ENCODE measurements at places on chromosomes 7 and 10.

GRCh38 chr10:125101049-125101448 is 59.3 kb downstream of the CTBP2 start:
- DNase-seq: no peak
- H3K27ac ChIP-seq: no peak overlapping the region
- H3K36me3 ChIP-seq: no peaks in the 10 kb centered on the region

GRCh38 chr7:131625817-131626372 is 69.5 kb upstream of the PODXL start:
- H3K4me1 ChIP-seq: peaks cover 8% of the 10 kb centered on the region
- DNase-seq: peak; percentile 71
- no peaks in the 10 kb centered on the region for H3K27me3 ChIP-seq
- peak overlapping the region; percentile 69 for H3K27ac ChIP-seq

GRCh38 chr10:52443419-52444388 is 129.6 kb downstream of the DKK1 start:
- peak overlapping the region; percentile 64 for H3K27ac ChIP-seq
- DNase-seq: no peak
- H3K36me3 ChIP-seq: no peaks in the 10 kb centered on the region
- no peaks in the 10 kb centered on the region for H3K4me1 ChIP-seq
- no peak overlapping the region for H3K4me3 ChIP-seq

DNA sequence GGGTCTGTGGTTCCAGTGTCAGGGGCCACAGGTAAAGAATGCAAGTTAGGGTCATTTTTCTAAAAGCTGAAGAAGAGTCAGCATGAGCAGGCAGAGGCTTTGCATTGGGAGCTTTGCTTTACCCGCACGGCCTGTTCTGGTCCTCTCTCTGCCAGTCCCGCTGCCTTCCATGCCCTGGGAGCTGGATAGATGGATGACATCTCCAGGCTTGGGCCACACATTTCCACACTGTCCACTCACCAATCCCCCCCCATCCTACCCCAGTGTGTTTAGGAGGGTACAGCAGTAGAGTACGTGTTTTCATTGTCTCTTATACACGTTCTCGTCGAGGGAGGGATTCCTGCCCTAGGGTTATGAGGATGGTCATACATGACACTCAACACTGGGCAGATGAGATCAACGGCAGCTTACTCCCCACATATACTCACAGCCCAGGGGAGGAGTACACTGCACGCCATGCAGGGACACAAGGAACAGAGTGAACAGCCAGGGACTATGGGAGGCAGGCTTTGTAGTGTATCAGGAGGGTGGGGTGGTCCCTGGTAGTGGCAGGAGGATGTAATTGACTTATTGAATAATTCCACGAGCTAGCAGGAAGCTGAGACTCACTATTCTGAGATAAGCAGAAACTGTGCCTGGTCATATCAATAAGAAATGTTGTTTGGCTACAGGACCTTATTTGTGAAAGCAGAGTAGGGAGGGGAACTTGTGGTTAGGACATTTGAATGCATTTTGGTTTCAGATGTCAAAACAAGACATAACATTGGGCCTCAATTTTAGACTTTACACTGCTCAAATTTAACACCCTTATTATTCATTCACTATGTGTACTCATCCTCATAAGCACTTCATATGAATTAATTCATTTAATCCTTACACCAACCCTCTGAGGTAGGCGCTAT is 36.6 kb downstream of the PLPP4 start:
- no peaks in the 10 kb centered on the region for H3K4me1 ChIP-seq
- no peak overlapping the region for H3K4me3 ChIP-seq
- DNase-seq: no peak
- H3K27me3 ChIP-seq: no peaks in the 10 kb centered on the region
- no peaks in the 10 kb centered on the region for H3K36me3 ChIP-seq

DNA sequence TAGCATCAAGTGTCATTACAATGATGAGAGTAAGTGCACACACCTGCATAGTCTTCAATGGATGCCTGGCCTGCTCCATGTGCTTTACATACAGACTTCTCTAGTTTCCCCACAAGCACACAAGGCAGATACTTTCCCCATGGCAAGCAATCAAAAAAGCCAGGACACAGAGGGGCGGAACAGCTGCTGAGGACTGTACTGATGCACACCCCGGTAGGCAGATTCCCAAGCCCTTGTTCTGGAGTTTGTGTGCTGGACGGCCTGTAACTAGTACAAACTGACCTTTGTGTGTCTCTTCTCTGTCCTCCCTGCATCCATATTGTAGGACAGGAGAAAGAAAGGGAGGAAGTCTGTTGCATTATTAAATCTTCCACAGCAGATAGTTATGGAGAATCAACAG is 25.8 kb downstream of the UBE2D4 start:
- H3K27me3 ChIP-seq: no peaks in the 10 kb centered on the region
- H3K4me3 ChIP-seq: no peak overlapping the region
- no peaks in the 10 kb centered on the region for H3K4me1 ChIP-seq
- H3K27ac ChIP-seq: no peak overlapping the region
- no peak for DNase-seq

DNA sequence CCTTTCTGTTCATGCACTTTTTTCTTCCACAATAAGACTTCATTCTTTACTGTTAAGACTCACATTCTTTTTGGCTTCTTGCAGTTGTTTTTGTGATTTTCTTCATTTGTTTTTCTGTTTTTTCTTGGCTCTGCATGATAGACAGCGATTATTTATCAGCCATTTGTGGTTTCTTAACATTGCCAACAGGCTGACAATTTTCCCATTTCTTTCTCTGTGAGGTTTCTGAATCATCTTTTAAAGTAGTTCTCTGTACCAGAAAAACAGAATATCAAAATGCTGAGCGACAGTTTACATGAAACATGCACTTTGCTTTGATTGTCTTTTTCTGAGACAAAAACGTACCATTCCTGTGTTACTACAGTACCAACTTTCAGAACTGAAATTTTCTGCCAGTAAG is 334.2 kb upstream of the MAGI2 start:
- no peak overlapping the region for H3K4me3 ChIP-seq
- no peaks in the 10 kb centered on the region for H3K4me1 ChIP-seq
- no peak overlapping the region for H3K27ac ChIP-seq

- no peaks in the 10 kb centered on the region for H3K27me3 ChIP-seq
- no peaks in the 10 kb centered on the region for H3K36me3 ChIP-seq
- no peaks in the 10 kb centered on the region for H3K4me1 ChIP-seq
Observed at GRCh38 chr10:64771253-64772050, 1250.3 kb downstream of the REEP3 start.

DNA sequence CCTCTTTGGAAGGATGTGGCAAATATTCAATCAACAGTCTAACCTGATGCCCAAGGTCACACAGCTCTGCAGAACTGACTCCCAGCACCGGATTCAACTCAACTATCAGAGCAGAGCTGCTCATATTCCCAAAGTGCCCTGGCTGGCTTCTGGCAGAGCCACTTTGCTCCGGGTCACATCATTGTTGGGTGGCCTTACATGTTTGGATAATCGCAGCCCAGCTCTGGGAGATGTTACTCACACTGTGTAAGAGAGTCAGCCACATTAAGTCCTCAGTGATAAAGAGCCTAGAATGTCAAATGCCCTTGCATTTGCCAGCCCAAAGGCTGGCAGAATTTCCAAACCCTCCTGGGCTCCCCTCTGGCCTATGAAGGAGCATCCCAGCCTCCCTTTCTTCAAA is 79.8 kb upstream of the PDE1C start:
- no peak for DNase-seq
- no peaks in the 10 kb centered on the region for H3K27me3 ChIP-seq
- no peaks in the 10 kb centered on the region for H3K4me1 ChIP-seq
- H3K4me3 ChIP-seq: no peak overlapping the region
- no peak overlapping the region for H3K27ac ChIP-seq
- no peaks in the 10 kb centered on the region for H3K36me3 ChIP-seq

DNA sequence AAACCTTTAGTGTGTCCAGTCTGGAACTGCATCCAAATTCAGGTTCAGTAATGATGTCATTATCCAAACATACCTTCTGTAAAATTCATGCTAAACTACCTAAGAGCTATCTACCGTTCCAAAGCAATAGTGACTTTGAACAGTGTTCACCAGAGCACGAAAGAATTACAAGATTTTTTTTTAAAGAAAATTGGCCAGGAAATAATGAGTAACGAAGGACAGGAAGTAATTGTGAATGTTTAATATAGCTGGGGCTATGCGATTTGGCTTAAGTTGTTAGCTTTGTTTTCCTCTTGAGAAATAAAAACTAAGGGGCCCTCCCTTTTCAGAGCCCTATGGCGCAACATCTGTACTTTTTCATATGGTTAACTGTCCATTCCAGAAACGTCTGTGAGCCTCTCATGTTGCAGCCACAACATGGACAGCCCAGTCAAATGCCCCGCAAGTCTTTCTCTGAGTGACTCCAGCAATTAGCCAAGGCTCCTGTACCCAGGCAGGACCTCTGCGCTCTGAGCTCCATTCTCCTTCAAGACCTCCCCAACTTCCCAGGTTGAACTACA is 694 bp upstream of the FAS start:
- H3K4me3 ChIP-seq: peak overlapping the region; percentile 92
- no peaks in the 10 kb centered on the region for H3K36me3 ChIP-seq
- no peaks in the 10 kb centered on the region for H3K27me3 ChIP-seq
- peak; percentile 58 for DNase-seq
- peak overlapping the region; percentile 76 for H3K27ac ChIP-seq
- H3K4me1 ChIP-seq: peaks cover 12% of the 10 kb centered on the region

DNA sequence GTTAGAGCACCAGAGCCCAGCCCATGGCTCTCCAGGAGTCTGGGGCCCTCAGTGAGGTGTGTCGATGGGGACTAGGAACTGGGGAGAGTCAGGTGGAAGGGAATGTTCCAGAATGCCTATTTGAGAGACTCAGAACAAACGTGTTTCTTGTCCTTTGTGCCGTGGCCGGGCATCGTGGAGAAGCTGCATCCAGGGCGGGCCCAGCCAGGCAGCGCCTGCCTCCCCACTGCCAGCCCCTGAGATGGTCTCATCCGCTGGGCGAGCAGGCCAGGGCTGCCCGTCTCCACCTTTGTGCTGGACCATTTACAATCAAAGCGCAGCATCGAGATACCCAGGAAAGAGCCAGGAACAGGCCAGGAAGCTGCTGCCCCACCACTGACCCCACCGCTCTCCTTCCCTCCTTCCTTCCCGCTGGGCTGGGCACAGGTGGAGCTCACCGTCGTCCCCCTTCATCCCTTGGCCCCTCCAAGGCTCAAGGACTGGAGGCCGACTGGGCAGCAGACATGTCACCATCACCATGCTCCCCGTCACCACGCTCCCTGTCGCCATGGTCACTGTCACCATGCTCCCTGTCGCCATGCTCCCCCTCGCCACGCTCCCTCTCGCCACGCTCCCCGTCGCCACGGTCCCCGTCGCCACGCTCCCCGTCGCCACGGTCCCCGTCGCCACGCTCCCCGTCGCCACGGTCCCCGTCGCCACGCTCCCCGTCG is 71.1 kb upstream of the ADGRA1 start:
- H3K27me3 ChIP-seq: no peaks in the 10 kb centered on the region
- no peak for DNase-seq

- H3K4me3 ChIP-seq: no peak overlapping the region
- H3K36me3 ChIP-seq: no peaks in the 10 kb centered on the region
- no peak for DNase-seq
- no peaks in the 10 kb centered on the region for H3K27me3 ChIP-seq
Observed at GRCh38 chr10:120508393-120508792, 51.4 kb downstream of the PLPP4 start.

DNA sequence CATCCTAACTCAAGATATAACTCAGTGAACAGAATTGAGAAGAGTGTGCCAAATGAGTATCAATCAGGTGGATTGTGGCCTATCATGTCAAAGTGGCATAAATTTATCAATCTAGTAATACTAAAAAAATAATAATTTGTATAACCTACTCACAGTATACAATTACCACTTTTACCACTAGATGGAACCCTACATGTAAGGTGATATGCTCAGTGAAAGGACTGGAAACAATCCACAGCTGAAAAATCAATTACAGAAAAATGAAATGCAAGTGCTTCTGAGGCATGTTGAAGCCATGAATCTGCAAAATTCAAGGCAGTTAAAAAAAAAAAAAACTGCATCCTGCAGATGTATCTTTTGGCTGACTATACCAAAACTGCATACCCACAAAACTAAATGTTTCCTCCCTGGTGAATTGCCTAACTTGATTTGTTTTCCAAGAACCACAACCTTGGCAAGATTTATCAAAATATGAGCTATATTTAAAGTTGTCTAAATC is 13.9 kb downstream of the ARHGAP19 start:
- H3K4me3 ChIP-seq: no peak overlapping the region
- peaks cover 12% of the 10 kb centered on the region for H3K4me1 ChIP-seq
- no peaks in the 10 kb centered on the region for H3K27me3 ChIP-seq
- DNase-seq: peak; percentile 72

- H3K27me3 ChIP-seq: no peaks in the 10 kb centered on the region
- no peak overlapping the region for H3K27ac ChIP-seq
- no peaks in the 10 kb centered on the region for H3K36me3 ChIP-seq
- no peak for DNase-seq
- H3K4me1 ChIP-seq: no peaks in the 10 kb centered on the region
- no peak overlapping the region for H3K4me3 ChIP-seq
Observed at GRCh38 chr7:20381406-20382034, 50.8 kb downstream of the ITGB8 start.

DNA sequence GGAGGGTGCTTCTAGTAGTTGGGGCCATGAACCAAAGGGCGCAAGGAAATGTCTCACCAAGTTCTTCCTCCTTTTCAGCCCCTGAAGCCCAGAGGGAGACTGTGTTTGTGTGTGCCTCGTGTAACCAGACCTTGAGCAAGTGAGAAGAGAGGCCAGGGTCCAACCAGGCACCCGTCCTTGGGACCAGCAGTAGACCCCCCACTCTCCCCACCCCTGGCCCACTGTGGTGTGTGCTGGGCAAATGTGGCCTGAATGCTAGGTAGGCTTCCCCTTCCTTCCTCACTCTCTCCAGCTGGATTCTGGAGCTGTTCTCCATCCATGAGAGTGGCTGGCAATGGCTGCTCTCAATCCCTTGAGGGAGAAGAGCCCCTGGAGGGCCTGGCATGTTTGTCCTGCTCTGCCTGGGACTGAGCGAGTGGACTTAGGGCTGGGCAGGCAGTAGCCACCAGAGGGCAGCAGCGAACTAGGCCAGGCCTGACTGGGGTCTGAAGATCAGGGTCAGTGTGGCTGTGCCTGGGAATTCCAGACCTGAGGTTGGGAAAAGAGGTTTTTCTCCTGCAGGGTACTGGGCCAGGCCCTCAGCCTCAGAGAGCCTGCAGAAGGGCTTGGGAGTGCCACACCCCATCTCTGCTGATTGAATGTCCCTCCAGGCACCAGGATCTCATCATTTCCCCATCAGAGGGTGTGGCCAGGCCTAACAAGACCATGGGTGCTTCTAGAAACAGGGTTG is 12.5 kb downstream of the SFRP5 start:
- no peaks in the 10 kb centered on the region for H3K27me3 ChIP-seq
- DNase-seq: peak; percentile 89

- H3K36me3 ChIP-seq: no peaks in the 10 kb centered on the region
- H3K27me3 ChIP-seq: no peaks in the 10 kb centered on the region
- no peak overlapping the region for H3K27ac ChIP-seq
- DNase-seq: no peak
Observed at GRCh38 chr10:16360425-16360824, 76.4 kb upstream of the PTER start.

All from hepatocyte (in vitro differentiated cells).